Nucleus accumbens (tissue), 56 donors: ENCODE measurements at places on chromosomes 16 and 17.

- no peak for DNase-seq
These were observed 12.6 kb upstream of the GFOD2 start for GRCh38 chr16:67731753-67732095.

DNA sequence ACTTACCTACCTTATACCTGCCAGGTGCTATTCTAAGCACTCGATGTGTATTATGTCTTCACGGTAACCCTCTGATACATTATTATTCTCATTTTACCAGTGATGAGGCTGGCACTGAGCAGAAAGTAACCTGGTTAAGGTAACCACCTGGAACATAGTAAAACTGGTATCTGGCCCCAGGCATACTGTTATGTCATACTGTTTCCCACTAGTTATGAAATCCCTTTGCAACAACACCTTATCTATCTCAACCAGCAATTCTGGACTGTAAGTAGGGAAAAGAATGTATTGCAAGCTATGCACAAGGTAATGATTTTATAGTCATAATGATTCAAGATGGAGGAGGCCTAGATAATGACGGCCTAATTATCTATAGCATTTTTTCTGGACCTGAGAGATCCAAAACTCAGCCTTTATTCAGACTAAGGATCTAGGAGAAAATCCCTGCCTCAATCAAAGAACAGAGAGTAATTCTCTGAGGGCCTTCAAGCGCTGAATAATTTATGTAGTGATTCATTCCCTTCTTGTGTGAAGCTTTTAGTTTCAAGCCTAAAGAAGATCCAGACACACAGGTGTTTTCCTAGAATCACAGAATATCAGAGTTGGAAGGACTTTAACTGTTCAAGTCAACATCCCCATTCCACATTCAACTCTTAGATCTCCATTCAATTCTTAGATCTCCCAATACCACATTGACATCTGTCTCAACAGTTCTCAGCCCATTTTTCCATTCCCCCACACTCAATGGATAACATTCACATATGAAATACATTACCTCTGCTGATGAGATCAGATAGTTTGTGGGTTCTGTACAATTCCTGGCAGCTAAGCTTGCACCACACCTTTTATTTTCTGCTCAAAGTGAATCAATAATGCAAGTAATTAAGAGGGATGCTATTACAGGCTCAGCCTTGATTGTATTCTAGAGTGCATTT is 14.9 kb upstream of the MMD start:
- DNase-seq = no peak

DNA sequence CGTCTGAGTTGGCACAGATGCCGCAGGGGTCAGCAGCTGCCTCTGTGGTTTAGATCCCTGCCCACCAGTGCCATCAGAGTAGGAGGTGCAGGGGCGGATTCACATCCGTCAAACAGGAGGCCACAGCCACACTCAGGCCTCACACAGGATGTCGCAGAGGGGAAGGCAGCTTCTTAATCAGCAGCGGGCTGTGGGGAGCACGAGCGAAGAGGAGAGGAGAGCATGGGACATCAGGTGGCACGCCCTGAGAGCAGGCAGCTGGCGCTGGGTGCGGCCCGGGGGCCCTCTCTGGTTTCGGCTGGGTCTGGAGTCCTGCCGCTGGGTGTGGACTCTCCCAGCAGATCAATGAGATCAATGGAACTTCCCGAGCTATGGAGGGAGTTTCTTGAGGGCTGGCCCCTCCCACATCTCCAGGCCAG is 9.6 kb downstream of the LLGL2 start:
- DNase-seq = no peak

- DNase-seq = no peak
These were observed 5.4 kb upstream of the GOSR2 start for GRCh38 chr17:46917516-46917915.

DNA sequence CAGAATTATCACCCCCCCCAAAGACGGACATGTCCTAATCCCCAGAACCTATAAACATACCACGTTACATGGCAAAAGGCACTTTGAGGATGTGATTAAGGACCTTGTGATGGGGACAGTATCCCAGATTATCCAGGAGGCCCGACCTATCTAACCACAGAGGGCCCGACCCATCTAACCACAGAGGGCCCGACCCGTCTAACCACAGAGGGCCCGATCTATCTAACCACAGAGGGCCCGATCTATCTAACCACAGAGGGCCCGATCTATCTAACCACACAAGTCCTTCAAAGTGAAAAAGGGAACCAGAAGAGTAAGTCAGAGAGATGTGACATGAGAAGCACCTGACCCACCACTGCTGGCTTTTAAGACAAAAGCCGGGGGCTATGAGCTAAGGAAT is 56.8 kb downstream of the ANKFY1 start:
- DNase-seq = no peak
